ENCODE measurements at places on chromosomes 13 and 19.
A peak's percentile ranks its signal among the peaks of the same experiment; 100 is the strongest.

GRCh38 chr13:44309794-44310757 is 63.5 kb upstream of the SERP2 start:
- no peak for DNase-seq

DNA sequence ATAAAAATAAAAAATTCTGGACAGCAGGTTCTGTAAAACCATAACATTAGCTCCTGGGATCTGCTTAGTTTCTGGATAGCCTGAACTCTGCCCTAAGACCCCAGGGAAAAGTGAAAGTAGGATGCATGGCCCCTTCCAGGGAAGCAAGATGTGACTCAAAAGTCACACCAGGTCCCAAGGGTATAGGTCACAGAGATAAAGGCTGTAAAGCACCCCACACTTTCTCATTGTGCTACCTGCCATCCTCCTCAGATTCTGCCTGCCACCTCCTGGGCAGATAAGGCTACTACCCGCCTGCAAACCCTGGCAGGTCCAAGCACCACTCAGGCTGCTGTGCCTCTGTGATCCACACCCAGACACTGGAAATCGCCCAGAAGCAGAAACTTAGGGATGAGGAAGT is 20.6 kb downstream of the FFAR2 start:
- DNase-seq = peak; percentile 74

- DNase-seq = no peak
These were observed 39.5 kb upstream of the RPL21 start for GRCh38 chr13:27211771-27212364.

DNA sequence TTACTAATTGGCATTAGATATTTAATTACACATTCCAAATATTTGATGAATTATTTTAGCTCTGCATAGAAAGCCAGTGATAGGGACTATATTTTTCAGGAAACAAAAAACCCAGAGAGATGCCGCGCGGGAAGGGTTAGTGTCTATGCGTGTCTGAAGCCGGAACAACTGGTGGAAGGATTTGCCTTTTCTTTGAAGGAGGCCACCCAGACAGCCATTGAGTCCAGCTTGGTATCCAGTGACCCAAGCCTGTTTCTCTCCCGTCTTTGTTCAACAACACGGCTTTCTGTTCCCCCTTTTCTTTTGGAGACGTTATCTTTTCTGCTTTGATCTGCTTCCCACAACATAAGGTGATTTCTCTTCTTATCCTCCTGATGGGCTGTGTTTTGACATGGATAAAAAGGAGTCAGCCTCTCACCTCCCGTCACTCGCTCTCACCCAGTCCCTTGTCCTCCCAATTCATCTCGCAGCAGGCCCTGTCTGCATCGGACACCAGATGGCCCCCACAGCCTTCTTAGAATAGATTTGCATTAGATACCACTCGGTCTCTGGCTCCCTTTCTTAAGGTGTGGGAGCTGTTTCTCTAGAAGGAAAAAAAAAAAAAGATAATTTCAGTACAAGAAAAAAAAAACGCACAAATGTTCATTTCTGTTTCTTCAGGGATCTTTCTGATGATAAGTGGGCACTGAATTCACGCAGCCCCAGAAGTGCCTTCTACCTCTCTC is 361.8 kb downstream of the ZNF536 start:
- no peak for DNase-seq

DNA sequence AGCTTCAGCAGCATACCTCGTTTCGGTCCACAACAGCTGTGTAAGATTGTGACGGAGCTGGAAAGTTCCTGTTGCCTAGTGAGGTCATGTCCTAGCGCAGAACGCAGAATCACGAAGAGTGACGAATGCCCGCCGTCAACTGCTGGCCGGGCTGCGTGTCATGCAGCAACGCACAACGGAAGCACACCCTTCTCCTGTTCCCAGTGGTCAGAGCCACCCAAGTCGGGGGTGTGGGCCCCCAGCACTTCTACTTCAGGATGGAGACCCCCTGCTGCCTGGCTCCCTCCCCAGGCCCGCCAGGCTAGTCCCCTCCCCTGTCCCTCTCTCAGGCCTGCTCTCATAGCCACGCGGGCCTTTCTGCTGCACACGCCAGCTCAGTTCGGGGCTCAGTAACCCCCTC is 25.9 kb downstream of the C2CD4C start:
- DNase-seq = no peak

GRCh38 chr13:90315061-90315460 is 1032.4 kb upstream of the MIR17HG start:
- DNase-seq = no peak

- peak; percentile 87 for DNase-seq
These were observed 4.3 kb downstream of the MYO9B start for GRCh38 chr19:17079710-17080439.

DNA sequence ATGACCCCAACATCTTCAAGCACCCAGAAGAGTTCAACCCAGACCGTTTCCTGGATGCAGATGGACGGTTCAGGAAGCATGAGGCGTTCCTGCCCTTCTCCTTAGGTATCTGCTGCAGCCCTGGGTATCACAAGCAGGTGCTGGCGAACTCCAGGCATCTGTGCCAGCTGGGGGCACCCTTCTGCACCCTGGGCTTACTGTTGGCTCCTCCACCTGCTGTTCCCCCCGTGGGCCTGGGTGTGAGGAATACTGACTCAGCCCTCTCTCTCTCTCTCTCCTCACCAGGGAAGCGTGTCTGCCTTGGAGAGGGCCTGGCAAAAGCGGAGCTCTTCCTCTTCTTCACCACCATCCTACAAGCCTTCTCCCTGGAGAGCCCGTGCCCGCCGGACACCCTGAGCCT is 13.0 kb downstream of the CYP2S1 start:
- peak; percentile 14 for DNase-seq

GRCh38 chr13:39401756-39402155 is 201.2 kb downstream of the LHFPL6 start:
- no peak for DNase-seq

DNA sequence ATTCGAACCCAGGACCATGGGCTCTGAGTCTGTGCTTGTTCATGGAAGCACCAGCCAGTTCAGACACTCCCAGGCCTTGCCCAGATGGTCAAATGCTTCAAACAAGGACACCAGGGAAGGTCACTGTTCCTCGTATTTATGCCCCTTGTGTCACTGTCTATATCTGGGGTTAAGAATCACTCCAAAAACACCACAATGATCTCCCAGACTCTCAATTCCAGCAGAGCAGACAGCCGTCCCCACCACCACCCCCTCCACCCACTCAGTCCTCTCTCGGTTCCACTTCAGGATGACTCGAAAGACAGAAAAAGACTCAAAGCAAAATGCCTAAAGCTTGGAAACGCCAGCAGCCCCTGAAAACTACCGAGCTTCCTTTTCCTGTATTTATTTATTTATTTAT is 79.0 kb downstream of the INSR start:
- DNase-seq = no peak

DNA sequence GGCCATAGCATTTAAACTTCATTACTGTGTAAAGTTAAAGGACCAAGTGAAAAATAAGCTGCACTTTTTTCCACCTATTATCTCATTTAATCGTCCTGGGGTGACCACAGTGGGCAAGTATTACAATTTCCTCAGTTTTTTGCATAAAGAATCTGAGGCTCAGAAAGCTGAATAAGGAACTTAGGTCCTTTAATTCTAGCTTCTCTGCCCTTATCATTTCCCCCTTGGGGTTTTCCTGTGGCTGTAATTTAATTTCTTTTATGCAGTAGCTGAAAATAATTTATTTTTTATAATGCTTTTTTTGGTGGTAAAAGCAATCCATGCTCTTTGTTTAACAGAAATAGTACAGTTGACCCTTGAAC is 59.8 kb upstream of the RCBTB2 start:
- no peak for DNase-seq

Data from CD4-positive, alpha-beta T cell treated with Interleukin-15 for 4 hours (primary cell).